ENCODE measurements at places on chromosomes 12 and 14.

DNA sequence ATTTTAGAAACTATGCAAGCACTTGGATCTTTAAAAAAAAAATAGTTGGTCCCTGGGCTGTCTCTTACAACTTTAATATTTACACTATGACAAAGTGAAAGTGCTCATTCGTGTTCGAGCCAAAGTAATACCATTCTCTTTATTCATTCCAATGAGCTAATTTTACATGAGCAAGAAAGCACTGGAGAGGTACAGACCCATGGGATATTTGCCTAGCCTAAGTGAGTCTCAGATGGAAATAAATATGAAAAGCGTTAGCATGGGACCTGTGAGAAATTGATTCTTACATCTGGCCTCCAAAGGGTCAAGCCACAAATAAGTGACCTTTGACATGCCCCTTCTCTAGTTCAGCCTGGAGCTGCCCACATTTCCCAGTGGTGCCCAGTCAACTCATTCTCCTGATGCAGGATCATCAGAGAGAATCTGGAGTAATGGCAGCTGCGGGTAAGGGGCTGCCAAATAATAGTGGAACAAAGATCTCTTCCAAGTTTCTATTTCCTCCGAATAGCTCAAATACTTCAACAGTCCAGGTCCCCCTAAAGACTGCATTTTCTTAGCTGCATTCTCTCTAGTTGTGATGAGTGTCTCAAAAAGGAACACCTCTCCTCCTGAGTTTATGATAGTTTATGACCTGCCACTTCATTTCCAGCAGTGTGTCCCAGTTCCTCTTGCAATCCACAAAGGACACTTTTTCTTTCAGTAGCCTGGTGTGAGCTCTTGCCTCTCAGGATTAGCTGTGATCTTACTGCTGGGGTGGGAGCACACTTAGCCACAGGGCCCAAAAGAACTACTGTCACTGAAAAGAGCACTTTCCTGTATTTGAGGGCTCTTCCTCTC, 208.2 kb downstream of the DAD1 start:
- DNase-seq, result no peak

GRCh38 chr14:37844614-37845013, 249.2 kb downstream of the TTC6 start:
- no peak for DNase-seq

GRCh38 chr12:71602761-71603577, 60.7 kb downstream of the ZFC3H1 start:
- no peak for DNase-seq

DNA sequence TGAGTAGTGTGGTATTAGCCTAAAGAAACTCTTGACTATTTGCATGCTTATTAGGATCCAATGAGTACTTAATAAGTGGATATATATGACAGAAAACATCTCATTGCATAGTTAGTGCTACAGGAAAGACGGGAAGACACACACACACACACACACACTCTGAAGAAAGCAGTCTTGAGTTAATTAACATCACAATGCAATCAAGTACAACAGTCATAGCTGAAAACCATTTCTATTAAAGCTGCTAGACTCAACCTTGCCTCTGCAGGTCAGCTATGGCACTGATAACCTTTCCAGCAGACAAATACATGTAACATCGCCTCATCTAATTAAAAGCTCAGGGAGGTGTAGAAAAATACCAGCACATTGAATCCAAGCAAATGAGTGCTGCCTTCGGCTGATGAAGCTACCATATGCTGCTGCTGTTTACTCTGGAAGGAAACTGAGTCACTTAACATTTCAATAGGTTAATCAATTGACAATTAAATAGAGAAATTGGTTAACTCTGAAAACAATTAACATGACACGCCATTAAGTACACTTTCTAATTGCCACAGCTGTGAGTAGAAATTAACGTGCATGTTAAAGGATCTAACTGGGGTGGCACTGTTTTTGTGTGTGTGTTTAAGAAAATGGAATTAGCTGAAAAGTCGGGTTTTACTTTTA, 93.2 kb upstream of the OTX2 start:
- no peak for DNase-seq

GRCh38 chr14:70086685-70087379, 101.9 kb downstream of the SLC8A3 start:
- DNase-seq, result no peak

DNA sequence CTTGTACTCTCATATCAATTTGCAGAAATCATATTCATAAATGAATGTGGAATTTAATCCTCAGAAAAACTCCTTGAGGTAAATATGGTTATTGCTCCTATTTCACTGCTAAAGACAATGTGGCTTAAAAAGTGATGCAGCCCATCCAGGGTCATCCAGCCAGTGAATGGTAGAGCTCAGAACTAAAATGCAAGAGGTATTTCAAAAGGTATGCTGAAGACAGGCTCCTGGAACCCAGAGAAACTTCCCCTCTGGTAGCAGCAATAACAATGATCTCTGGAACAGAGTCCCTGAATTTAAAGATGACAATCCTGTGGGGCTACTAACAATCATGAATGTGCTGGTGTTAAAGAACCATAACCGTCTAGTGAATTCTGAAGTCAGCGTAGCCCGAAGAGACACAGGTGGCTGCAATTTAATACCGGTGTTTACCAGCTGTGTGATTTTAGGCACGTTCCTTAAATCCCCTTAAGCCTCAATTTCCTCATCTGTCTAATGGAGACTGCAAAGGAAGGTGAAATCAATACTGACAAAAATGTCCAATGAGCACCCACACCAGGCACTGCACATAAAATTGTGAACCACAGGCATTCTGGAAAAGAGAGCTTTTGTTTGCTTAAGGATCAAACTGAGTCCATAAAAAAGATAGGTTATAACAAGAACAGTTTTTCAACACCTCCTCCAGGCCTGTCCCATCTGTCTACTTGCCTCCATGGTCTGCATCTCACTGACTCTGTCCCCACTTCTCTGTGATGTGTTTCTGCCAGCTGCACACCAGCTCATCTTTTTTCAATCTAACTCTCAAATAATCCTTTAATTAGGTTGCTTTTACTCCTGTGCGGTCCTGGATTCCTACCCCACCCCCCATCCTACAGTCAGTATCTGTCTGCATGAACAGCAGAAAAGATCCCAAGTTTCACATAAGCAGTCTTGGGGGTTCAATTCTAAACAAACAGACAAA, 10.5 kb downstream of the TM7SF3 start:
- DNase-seq, result no peak

DNA sequence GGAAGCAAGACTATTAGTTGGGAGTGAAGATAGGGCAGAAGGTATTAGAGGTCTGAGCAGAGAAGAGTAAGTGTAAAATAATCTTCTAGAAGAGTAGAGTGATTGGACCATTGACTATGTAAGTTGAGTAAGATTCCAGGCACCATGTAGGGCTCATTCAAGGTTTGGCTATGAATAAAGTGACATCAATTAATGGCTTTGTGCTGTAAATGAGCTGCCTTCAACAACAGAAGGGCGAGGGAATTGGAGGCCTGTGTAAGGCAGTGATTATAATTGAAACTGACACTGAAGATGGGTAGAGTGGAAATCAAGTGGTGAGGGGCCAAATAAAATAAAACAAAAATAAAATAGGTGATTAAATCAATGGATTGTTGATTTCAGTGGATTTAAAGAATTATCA, 26.4 kb downstream of the PTPRQ start:
- no peak for DNase-seq

DNA sequence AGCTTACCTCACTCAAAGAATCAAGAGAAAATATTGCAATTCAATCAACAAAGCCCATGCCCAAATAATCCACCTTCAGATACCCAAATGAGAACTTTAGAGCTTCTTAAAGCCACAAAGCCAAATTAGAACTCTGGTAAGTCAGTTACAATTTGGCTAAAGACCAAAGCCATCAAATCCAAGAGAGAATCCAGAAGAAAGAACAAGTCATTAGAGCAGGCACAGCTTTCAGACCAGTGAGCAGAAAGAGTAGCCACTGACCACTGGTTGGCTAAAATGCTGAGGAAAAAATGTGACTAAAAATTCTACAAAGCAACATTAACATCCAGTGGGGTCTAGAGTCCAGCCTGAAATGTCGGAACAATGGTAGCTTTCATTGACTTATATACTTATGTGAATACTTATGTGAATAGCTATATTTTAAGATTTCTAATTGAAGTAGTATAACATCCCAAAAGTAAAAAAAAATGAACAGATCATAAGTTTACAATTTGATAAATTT, 735.2 kb upstream of the TBX3 start:
- no peak for DNase-seq

DNA sequence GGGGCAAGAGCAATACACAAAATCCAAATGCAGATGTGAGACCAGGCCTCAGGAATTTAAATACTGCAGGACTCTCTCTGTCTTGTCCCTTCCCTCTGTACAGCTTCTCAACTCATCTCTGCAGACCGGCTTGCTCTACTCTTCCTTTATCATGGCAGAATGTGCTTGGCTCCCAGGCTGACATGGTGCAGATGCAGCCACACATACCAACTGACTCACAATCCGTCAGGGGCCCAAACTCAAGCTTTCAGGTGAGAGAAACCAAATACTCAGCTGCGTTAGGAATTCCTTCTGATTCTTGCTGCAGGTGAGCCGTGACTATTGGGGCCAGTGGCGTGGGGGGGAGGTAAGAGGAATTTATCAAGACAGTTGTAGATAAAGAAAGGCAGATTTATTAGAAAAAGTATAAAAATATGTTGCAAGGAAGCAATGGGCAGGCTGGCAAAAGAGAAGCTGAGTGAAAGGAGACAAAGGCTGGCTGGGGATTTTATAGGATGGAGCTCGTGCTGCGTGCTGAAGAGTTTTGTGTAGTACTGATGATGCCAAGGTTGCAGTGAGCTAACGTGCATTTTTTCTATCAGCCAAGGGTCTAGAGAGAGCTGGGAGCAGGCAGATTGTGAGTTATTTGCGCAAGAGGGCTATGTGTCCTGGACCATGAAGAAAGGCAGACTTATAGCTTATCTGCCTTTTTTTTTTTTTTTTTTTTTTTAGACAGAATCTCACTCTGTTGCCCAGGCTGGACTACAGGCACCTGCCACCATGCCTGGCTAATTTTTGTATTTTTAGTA, 5.0 kb upstream of the LGALS3 start:
- DNase-seq, result no peak

DNA sequence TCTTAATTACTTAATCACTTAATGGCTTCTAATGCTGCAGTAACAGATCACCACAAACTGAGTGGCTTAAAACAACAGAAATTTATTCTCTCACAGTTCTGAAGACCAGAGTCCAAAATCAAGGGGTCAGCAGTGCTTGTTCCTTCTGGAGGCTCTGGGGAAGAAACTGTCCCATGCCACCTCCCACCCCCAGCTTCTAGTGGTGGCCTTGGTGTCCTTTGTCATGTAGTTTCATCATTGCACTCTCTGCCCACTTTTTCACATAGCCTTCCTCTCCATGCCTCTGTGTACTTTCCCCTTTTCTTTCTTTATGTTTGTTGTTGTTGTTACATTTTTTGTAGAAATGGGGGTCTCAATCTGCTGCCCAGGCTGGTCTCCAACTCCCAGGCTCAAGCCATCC, 16.1 kb upstream of the UBC start:
- no peak for DNase-seq

DNA sequence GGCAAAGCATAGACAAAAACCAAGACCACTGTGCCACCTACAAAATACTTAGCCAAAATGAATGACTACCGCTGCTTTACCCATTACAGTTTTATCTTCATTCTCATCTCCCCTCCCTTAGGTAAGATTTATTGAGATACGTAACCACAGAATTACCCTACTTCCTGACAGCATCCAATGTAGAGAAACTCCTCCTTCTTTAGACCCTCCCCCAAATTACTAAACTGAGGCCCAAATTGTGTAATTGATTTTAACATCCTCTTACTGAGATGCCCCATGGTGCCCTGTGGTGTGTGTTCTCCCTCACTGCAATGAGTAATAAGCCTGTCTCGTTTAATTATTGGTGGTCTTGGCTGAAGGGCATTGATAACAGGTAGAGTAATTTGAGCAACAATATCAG, 19.1 kb downstream of the VRK1 start:
- DNase-seq, result no peak

DNA sequence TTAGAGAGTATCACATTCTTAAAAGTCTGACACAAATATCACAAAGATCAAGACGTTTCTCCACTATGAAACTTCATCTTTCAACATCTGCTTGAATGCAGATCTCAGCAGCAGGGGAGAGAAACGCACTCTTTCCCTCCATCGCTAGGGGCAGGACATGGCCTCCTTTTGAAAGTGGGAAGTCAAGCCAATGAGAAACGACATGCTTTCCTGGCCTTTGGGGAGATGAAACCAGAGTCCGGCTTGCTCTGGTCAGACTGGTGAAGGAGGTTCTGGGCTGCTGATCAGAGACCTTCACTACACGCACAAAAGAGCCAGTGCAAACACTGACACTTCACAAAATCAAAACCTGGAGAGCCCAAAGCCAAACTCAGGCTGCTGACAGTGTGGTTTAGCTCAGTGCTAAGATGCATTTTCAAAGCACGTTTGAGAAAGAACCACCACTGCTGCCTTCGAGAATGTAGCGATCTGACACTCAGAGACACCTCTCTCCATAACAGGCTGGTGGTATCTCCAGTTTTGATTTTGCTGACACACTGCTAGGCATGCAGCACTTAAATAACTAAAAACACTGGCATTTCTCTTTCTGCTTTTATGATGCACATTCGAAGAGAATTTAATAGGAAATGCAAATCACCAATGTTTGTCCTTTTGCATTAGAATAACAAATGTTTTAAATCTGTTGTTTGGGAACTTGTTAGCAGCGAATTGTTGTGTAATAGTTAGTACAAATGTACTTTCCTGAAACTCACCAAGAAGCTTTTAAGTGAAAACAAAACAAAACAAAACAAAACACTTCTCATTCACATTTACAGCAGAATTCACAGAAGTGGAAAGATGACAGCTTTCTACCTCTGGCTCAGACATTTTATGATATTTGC, 93.9 kb upstream of the OVCH1 start:
- DNase-seq, result no peak

GRCh38 chr14:99177886-99178835, 93.8 kb downstream of the BCL11B start:
- DNase-seq, result no peak

DNA sequence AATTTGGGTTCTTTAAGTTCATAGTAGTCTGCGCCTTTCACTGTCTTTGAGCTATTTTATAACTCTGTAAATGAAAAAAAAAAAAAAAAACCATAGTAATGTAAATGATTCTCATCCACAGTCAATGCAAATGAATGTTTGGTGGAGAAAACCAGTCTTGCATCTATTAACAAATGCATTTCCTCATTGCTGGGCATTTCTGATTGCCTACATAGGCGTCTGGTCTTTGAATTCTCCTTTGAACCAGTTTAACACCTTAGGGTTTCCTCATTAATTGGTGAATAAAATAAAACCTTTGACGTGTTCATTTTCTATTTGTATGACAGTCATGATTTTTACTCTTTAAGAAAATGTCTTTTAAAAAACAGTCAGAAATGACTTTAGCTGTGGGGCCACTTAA, 114.8 kb downstream of the C12orf75 start:
- DNase-seq, result no peak
